ENCODE measurements at places on chromosomes 12 and 14. TPM values are rescaled to one million over a fixed set of nuclear protein-coding genes. Genes with fewer than 3 reads are reported as not detected.

Gene SLC17A8
- total RNA-seq = not detected

Gene MYBPC1
- total RNA-seq = not detected

Gene METTL17
- 92.0 TPM for total RNA-seq

Gene OR10G3
- total RNA-seq = not detected

Gene SLC10A1
- total RNA-seq = not detected

Gene TCL1B
- not detected for total RNA-seq

DNA sequence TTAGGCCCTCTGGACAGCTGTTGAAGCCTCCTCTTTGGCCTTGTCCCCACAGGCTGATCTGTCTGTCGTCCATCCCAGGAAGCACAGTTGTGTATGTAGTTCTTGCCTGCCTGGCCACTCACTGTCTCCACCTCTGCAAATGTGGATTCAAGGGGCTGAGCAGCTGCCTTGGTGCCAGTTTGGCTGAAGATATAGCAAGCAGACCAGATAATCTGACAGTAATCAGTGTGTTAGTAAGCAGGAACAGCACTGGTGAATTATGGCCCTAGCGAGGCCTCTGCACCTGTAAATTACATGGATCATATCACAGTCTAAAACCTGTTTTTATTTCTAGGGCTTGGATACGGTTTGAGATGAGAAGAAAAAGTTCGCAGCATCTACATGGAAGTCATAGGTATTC, 282.5 kb upstream of the NOS1 start:
- DNase-seq = no peak

GRCh38 chr12:29238822-29239291, 89.8 kb downstream of the FAR2 start:
- no peak for DNase-seq

DNA sequence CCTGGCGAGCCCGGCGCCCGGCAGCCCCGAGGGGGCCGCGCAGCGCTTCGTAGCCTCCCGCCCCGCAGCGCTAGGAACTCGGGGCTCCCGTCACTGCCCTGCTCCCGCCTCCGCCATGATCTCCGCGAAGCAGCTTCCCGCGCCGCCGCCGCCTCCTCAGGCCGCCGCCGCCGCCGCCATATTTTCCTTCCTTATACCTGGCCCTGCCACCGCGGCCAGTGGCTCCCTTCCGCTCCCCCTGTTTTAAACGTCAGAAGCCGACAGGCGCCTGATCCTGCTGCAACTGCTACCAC, 286 bp downstream of the PPP4R3A start:
- no peak for DNase-seq

DNA sequence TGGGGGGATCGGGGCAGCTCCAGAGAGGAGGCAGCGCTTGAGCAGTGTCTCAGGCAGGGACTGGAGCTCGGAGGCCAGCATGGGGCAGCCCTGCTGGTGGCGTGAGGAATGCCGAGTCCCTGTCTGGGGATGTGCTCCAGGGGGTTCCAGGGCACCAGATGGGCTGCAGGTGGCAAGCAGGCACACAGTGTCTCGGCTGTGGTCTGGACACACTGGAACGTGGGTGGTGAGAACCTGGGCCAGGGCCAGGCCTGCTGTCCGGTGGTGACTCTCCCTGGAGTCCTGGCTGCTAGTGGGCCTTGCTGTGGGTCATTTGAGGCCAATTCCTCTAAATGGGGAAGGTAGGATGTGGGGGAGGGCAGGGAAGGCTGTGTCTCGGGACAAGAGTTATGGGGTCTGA, 199.4 kb upstream of the RTL1 start:
- DNase-seq = no peak

- DNase-seq = no peak
Measured at GRCh38 chr14:94026889-94027469, 839 bp downstream of the OTUB2 start.

GRCh38 chr14:106875503-106875902, 1349.1 kb downstream of the TMEM121 start:
- peak; percentile 74 for DNase-seq

GRCh38 chr12:8637666-8638065, 25.0 kb downstream of the MFAP5 start:
- DNase-seq = no peak

DNA sequence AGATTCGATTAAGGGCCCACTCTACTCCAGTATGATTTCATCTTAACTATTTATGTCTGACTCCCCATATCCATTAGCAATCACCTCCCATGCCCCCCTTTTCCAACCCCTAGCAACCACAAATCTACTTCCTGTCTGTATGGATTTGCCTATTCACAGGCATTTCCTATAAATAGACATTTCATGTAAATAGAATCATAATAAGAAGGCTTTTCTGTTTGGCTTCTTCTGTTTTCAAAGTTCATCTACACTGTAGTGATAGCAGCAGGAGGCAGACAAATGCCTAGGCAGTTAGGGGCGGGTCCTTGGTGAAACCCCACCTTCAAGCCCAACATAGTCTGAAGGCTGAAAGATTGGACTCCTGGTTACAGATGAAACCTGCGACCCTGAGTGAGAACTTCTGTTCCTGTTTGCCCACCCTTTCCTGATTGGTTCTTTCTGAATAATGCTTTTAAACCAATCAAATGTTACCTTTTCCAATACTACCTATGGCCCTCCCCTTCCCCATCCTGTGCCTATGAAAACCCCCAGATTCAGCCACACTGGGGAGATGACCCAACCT, 62.1 kb upstream of the HECTD1 start:
- DNase-seq = no peak

GRCh38 chr12:65795453-65795852, 28.8 kb upstream of the HMGA2 start:
- DNase-seq = no peak

DNA sequence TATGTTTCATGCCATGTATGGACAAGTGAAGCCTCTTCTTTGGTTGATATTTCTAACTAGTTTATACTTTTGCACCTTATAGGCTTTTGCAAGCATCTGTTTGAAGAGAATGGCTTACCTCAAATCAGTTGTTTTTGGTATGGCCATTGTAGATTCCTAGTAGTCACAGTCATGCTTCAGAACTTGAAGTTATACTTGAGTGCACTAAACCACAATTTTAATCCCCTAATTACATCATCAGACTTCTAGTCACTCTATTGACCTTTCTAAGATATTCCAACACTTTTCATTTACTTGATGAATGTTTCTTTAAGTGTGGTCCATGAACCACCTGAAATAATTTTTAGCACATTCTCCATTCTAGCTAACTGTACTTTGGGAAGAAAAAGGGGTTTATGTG, 18.6 kb upstream of the KLRB1 start:
- DNase-seq = no peak

DNA sequence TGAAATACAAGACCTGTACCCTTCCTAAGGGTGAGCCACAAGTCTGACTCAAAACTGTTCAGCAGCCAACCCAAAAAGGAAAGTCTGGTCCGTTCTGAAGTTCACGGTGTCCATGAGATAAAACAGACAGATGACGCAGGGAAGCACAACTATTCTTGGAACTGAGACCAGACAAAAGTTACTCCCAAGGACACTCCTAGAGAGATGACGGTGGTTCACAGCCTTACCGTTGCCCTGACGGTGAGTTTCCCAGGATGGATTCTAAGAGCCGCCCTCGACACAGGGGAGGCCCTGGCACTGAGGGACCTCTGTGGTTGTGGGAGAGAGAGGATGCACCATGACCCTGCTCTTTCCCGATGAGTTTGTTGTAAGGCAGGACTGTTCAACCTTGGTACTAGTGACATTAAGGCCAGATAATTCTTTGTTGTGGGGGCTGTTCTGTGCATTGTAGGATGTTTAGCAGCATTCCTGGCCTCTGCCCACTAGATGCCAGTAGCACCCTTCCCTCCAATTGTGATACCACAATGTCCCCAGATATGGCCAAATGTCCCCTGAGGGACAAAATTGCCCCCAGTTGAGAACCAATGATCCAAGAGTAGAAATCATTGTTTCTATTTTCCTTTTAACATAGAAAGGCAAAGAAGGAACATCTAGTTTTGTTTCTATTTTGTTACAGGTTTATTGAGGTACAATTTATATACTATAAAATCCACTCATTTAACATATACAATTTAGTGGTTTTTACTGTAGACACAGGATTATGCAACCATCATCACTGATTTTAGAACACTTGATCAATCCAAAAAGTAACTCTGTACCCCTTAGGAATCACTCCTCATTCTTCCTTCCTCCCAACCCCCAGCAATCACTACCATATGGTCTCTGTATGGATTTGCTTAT, 23.0 kb downstream of the OR10P1 start:
- DNase-seq = peak; percentile 47

All from activated CD8-positive, alpha-beta T cell treated with anti-CD3 and anti-CD28 coated beads for 36 hours (primary cell).